ENCODE measurements at places on chromosomes 3 and 15.

GRCh38 chr15:24856397-24857390 lies 98.1 kb upstream of the SNRPN start:
- no peak for DNase-seq

- DNase-seq, result no peak
Observed at GRCh38 chr15:101610611-101611000, 41.6 kb downstream of the TM2D3 start.

DNA sequence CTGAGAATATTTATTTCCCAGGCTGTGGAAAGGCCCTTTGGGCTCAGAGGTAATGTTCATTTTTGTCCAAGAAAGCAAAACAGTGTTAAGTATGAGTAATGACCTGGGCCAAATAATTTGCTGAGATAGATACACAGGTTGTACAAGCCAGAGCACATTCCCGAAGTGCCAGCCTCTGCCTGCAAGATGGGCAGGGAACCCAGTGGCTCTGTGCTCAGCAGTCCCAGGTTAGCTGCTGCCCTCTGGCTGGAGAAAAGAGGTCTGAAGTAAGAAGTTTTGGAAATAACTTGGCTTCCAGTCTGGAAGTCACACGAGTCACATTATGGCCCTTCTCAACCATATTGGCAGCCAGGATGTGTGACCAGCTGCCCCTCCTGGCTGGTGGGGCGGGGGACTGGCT lies 20.2 kb downstream of the MYZAP start:
- DNase-seq, result peak; percentile 75

- no peak for DNase-seq
Observed at GRCh38 chr3:175893566-175893965, 1034.4 kb downstream of the NAALADL2 start.

DNA sequence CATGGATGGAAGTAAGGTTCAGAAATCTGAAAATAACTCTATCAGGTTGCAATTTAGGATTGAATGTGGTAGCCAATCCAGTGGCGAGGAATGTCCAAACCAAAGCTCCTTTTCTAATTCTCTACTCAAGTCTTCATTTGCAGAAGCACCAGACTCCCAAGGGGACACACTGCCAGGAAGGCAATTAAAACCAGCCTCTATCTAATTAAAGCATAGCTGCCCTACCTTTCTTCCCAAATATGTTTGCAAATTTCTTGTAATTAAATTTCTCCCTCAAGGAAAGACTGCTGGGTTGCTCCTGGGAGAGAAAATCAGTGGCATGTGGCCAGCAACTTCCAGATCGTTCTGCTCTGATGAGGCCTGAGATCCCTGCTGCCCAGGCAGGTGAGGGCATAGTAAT lies 153.4 kb upstream of the MCTP2 start:
- DNase-seq, result no peak

Data from pancreas (tissue), 10 donors.